ENCODE measurements at places on chromosomes 16 and 17.

- peak; percentile 36 for DNase-seq
- H3K4me3 ChIP-seq = no peak overlapping the region
- no peak overlapping the region for H3K27ac ChIP-seq
These were observed 1.5 kb upstream of the ARHGDIG start for GRCh38 chr16:278863-279366.

- H3K4me3 ChIP-seq = no peak overlapping the region
- no peak overlapping the region for H3K27ac ChIP-seq
- no peaks in the 10 kb centered on the region for H3K27me3 ChIP-seq
- no peak for DNase-seq
- H3K36me3 ChIP-seq = peaks cover 41% of the 10 kb centered on the region
- H3K4me1 ChIP-seq = peaks cover 2% of the 10 kb centered on the region
These were observed 16.7 kb upstream of the FOXJ1 start for GRCh38 chr17:76157759-76158158.

- peaks cover 4% of the 10 kb centered on the region for H3K27me3 ChIP-seq
- no peak overlapping the region for H3K27ac ChIP-seq
- no peaks in the 10 kb centered on the region for H3K4me1 ChIP-seq
- H3K4me3 ChIP-seq = no peak overlapping the region
- no peaks in the 10 kb centered on the region for H3K36me3 ChIP-seq
These were observed 23.1 kb downstream of the PIPOX start for GRCh38 chr17:29066047-29066446.

- H3K27me3 ChIP-seq = peaks cover 43% of the 10 kb centered on the region
- no peak overlapping the region for H3K4me3 ChIP-seq
- no peaks in the 10 kb centered on the region for H3K36me3 ChIP-seq
- no peak for DNase-seq
These were observed 4.1 kb upstream of the C1QTNF1 start for GRCh38 chr17:79019632-79020584.

- DNase-seq = no peak
- no peaks in the 10 kb centered on the region for H3K36me3 ChIP-seq
- no peaks in the 10 kb centered on the region for H3K4me1 ChIP-seq
- H3K4me3 ChIP-seq = no peak overlapping the region
- no peaks in the 10 kb centered on the region for H3K27me3 ChIP-seq
- no peak overlapping the region for H3K27ac ChIP-seq
These were observed 50.9 kb upstream of the ZNF629 start for GRCh38 chr16:30837904-30838303.
